ENCODE measurements at places on chromosomes 3 and 15. TPM values are rescaled to one million over a fixed set of nuclear protein-coding genes. Genes with fewer than 3 reads are reported as not detected.

GRCh38 chr3:70999730-71000129, 583.8 kb downstream of the FOXP1 start:
- no peak for DNase-seq

DNA sequence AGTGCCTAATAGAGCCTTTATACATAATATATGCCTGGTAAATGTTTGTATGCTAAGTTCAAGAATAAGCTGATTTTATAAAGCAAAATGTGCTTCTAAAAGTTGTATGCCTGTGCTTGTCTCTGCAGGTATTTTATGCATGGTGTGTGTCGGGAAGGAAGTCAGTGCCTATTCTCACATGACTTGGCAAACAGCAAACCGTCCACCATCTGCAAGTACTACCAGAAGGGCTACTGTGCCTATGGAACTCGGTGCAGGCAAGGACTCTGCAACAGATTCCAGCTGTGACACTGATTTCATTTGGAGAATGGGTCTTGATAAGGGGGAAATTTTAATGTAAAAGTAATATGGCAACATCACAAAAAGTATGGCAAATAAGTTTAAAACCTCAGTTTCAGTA, 11.9 kb downstream of the MKRN2 start:
- DNase-seq = no peak

DNA sequence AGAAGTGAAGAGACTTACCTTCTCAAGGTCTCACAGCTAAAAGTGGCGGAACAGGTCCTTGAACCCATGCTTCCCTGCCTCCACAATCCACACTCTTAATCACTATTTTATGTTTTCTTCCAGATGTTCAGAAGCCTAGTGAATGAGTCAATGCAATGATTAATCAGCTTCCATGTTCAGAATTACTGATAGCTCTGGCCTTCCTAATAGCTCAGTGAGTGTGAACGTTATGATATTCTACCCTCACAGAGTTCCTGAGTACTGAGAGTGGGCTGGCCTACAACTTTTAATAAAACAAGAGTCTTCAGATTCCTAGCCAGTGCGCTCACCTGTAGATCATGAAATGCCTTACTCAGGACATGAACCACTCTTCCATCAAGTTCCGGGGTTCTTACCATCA, 443.0 kb upstream of the ADAMTS9 start:
- DNase-seq = no peak

- DNase-seq = no peak
Measured at GRCh38 chr3:186996356-186996755, 66.0 kb downstream of the ST6GAL1 start.

DNA sequence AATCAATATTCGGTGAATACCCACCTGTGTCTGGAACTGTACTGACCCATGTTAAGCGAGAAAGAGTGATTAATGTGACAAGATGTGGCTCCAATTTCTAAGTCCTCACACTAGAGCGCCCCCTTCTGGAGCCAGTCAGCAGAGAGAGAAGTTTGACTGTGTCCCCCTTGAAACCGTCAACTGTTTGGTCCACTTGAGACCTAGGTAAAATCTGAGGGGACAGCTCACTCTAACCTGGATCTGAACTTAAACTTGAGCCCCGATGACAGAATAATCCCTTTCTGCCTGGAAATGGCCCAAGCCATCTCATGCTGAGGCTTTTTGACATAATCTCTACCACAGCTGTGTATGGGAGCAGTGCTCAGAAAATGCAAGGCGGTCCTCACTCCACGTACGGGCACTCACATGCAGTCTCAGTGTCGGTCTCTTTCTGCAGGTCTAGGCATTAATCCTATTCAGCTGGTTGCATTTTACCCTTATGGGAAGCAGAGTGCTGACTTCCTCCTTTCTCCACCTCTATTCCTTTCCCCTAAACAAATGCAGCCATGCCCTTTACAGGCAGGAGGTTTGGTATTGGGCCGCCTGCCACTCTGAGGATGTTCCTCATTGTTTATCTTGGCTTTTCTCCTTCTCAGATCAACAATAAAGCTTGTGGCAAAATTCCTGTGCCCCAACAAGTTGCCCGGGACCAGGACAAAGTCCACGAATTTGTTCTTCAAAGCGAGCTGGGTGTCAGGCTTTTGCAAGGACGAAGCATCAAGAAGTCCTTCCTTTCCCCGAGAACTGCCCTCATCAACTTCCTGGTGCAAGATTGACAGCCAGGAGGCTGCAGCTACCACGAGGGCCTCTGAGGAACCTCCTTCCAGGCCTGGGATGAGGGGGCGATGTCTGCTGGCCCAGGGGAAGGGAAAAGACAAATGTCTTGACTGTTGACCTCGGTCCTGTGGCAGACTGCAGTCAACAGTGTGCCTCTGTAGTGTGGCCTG, 47.5 kb upstream of the LIMD1 start:
- DNase-seq = peak; percentile 42

DNA sequence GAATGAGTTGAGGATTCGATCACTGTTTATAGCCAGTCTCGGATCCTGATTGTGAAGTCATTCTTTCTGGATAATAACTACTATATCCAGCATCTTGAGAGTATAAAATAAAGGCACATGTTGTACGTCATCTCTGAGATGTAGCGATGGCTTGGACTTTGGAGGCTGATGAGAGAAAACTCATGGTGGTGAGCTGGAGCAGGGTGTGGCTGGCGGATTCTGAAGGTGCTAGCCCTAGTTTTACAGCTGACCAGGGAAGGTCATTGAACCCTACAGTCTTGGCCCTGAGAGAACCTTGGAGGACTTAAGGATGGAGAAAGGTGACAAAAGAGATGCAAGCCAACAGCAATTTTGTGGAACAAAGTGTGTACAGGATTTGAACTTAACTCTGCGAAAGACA, 153.8 kb downstream of the IGF1R start:
- no peak for DNase-seq

- no peak for DNase-seq
Measured at GRCh38 chr3:115903843-115904242, 280.5 kb downstream of the GAP43 start.

DNA sequence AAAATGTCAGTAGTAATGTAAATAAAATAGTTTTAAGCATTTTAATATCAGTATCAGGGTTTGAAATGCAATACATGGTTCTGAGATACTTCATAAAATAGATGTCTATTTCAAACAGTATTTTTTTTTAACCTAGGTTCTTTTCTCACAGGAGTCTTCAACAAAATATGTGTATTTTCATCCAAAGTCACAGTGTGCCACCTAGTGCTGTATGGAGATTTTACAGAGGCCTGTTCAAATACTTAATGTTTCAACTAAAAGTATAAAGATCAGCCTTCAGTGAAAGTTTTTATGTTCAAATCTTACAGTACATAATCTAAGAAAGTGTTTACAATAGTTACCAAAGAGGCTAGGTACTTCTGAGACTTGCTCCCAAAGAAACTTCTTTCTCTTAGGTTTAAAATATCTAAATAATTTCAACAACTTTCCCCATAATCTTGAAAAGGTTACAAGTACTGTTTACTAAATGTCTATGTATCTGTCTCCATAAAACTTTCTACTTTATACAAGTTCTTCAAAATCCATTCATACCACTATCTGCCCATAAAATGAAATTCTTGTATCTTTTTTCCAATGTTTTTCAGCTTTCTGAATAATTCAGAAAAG, 38.3 kb downstream of the SCAPER start:
- no peak for DNase-seq

- no peak for DNase-seq
Measured at GRCh38 chr3:141240687-141241615, 9.3 kb downstream of the PXYLP1 start.

GRCh38 chr15:67506775-67507747, 13.9 kb upstream of the C15orf61 start:
- no peak for DNase-seq

DNA sequence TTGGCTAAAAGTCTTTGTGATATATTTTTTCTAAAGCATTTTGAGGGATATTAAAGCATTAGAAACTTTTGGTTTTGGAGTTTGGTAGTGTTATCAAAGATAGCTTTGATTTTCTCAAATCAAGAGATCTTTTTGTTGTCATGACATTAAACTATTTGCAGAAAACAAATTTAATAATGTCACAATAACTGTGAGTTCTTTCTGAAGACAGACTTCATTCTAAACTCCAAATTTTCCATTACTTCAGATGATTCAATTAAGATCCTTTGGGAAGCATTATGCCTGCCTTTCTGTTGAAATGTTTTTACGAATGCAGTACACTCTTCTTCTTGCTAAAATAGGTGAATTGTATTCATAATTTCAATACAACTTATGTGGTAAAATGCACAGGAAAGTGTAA, 145.4 kb downstream of the ALCAM start:
- DNase-seq = no peak

GRCh38 chr15:93520206-93520605, 431.2 kb upstream of the RGMA start:
- DNase-seq = no peak

DNA sequence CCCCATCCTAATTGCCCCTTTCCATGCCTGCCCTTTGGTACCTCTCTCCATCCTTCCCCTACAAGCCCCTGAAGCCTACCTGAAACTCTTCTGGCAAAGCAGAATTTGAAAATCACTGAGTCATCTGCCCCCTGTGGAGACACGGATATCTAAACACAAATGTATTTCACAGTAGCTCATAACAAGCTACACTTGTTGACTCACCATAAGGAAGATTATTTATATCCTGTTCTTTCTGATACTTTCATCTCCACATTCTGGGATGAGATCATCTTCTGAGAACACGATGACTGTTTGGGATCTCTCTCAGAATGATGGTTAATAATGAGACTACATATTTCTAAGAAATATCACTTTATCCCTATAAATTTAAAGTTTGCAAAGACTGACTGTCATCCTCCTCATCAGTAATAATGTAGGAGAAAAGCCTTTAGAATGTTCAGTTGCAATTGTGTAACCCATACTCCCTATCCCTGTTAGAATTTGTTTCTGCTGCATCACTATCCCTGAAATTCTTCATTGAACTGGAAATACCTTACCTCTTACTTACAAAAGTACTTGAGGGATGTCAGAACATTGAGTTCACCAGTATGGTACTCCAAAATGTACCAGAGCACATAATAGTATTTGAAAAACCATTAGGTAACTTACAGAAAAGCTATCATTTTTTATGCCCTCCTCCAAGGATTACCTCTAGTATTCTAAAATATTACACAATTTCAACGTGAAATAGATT, 116.1 kb upstream of the IL12A start:
- DNase-seq = no peak

GRCh38 chr3:146692254-146692653, 87.1 kb upstream of the PLSCR5 start:
- DNase-seq = no peak

DNA sequence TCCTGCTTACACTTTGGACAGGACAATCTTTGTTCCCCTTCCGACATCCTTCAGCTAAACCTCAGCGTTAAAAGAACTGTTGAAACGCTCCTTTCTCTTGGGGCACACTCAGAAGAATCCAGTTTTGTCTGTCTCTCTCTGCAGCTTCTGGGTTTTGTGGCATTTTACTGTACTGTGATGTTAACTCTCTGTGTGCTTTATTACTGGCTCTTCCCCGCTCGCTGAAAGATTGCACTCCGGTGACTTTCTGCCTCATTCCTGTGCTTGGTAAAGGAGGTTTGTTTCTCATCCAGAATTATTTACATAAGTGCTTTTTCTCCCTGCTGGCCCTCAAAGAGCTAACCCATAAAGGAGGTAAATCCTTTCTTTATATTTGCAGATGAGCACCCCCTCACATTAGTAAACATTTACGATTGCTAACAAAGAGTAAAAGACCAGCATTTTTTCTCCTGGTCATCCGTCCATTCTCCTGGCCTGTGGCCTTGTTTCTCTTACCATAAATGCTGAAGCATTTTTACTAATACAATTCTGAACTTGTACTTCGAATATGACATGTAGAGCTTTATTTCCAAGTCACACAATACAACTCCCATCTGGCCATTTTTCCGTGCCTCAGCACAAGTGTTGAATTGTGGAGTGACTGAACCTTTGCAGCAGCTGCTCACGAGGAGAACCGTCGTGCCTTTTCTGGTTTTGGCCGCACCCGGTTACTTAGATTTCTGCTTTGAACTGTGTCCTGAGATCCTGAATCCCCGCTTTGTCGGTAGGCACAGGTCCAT, 69.3 kb upstream of the RPL35A start:
- no peak for DNase-seq

- DNase-seq = no peak
Measured at GRCh38 chr3:58308728-58309127, 2.4 kb downstream of the HTD2 start.

DNA sequence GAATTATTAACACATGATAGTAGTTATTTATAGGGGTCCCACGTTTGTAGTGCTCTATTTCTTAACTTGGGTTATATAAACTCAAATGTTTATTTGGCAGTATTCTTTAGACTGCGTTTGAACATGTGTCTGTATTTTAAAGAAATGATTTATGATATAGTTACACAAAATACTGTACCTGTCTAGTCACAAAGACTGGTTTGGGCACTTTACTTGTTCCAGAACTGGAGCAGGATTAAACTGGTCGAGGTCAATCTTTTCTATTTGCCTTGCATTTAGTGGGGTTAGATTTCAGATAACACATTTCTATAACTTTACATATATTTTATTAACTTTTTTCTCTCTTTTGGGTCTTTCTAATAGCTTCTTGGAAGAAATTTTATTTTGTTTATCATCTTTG, 39.5 kb downstream of the HACD3 start:
- DNase-seq = no peak

- DNase-seq = no peak
Measured at GRCh38 chr15:25641361-25641760, 202.5 kb upstream of the UBE3A start.

DNA sequence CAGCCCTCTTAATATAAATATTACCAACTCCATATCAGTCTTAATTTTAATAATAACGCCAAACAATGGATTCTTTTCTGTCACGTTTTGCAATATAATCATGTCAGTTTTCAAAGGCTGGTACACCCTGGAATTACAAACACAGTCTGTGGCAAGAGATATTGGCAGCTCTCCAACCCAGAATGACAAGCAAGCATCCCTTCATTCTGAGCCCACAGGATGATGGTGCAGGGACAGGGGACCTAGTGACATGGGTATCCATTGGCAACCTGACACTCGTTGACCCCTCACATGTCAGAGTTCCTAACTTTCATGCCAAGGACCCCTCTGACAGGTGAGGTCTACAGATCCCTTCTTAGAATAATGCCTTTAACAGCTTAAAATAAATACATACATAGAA, 154.5 kb upstream of the TSC22D2 start:
- DNase-seq = no peak

Gene RHCG
- total RNA-seq = not detected

Gene FANCD2OS
- not detected for total RNA-seq

Gene MAP6D1
- 10.2 TPM for total RNA-seq

Gene USP50
- total RNA-seq = not detected

Gene ACSBG1
- not detected for total RNA-seq

Gene NPAP1
- total RNA-seq = 0.07 TPM

Gene CLASP2
- total RNA-seq = 384 TPM

Gene CDC25A
- 11.8 TPM for total RNA-seq

Gene FRMD4B
- 3.9 TPM for total RNA-seq

Gene ERICH6
- 0.69 TPM for total RNA-seq

Gene KCNAB1
- 16.5 TPM for total RNA-seq

Gene PLSCR2
- total RNA-seq = not detected

All from glutamatergic neuron (in vitro differentiated cells).